ENCODE measurements at places on chromosomes 2 and 18.

- DNase-seq, result no peak
These were observed 130.6 kb downstream of the CABLES1 start for GRCh38 chr18:23265682-23266399.

DNA sequence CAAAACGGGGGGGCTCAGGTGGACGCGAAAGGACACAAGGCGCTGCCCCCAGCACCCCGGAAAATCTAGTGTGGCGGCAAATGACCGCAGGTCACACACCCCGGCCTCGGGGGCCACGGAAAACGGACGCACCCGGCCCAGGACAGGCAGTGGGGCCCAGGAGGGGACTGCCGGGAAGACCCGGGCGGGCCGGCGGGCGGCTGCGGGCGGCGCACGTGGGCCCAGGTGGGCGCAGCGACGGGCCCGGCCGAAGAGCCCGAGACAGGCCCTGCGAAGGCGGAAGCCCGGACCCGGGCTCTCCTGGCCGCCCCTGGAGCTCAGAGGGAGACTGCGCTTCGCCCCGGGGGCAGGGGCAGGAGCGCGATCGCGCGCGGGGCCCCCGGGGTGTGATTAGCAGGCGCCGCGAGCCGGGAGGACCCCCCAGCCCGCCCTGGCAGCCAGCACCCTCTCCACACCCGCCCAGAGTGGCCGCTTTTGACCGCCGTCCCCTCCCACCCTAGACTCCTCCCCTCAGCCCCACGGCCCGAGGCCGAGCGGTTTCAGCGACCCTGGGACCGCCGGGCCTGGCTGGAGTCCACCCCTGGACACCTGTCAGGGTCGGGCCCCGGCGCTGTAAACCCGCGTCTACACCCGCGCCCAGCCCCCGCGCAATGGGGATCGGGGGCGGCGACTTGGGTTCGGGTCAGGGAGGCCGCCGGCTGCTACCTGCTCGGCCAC lies 773 bp downstream of the MBP start:
- DNase-seq, result no peak

GRCh38 chr2:129799036-129799958 lies 180.2 kb upstream of the RAB6C start:
- no peak for DNase-seq

DNA sequence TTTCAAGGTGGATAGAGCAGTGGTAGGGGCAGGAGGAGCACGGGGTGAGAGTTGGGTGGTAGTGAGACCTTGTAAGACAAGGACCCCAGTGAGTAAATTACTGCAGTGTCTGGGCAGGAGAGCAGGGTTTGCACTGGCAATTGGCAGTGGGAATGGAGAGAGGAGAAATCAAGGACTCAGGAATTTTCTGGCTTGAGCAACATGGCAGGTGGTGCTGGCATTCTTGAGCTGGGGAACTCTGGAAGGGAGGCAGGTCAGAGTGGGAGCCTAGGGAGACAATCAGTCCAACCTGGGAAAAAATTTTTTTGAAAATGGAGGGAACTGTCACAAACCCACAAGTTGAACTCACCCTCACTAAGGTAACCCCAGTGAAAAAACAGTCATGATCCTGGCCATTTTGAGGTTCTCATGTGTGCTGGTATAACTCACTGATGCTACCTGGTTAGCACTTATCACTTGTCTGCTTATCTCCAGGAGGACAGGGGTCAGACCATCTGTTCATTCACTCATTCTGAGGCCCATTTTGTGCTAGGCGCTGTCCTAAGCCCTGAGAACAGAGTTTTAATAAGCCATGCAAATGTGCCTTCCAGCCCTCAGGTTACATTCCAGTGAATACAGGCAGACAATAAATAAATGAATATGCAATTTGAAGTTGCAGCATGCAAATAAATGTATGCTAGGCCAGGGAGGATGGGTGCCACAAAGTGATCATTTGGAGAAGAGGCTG lies 92.2 kb upstream of the SEC11C start:
- no peak for DNase-seq

GRCh38 chr2:26144031-26144430 lies 28.9 kb upstream of the GAREM2 start:
- no peak for DNase-seq

Measured in NCI-H1694 treated with DMSO at 0.1 percent for 48 hours (cell line).